ENCODE measurements at places on chromosomes 11 and 22. TPM values are rescaled to one million over a fixed set of nuclear protein-coding genes. Genes with fewer than 3 reads are reported as not detected.

FIBIN gene
- not detected for total RNA-seq

SLC37A2 gene
- 1.8 TPM for total RNA-seq

DNA sequence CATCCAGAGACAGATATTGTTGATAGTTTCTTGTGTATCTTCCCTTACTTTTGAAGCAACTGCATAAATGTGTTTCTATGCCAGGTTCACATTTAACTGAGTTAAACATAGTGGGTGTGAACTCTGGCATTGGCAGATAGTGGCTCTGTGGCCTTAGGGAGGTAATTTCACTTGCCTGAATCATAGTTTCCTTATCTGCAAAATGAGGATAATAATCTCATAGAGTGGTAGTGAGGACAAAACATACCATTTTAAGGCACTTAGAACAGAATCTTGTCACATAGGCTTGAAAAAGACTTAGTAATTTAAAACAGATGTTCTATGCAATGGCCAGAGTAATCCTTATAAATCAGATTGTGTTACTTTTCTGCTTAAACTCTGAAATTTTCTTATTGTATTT, 56.4 kb upstream of the SYN3 start:
- DNase-seq = no peak

HEPN1 gene
- total RNA-seq = not detected

GRCh38 chr22:19928207-19928606, 13.4 kb upstream of the COMT start:
- no peak for DNase-seq

LAYN gene
- total RNA-seq = 6.3 TPM

FREY1 gene
- 0.64 TPM for total RNA-seq

- no peak for DNase-seq
These were observed 23.8 kb downstream of the MRPL23 start for GRCh38 chr11:1970956-1971355.

- no peak for DNase-seq
These were observed 3.5 kb upstream of the MRPL48 start for GRCh38 chr11:73784080-73784634.

DNA sequence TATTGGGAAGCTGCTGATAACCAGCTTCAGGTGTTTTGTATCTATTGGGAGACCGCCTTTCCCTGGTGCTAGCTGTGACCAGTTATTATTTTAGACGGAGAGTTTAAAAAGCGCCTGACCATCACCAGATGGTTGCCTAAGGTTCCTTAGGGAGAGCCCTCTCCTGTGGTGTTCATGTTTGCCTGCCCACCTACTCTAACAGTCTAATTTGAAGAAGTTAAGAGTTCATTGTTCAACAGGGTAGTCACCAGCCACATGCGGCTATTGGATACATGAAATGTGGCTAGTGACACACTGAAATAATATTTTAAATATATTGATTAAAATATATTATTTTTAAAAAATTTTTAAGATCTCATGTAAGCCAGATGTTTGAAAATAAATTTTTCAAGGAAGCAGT, 71.3 kb upstream of the SLN start:
- DNase-seq = no peak

GRCh38 chr22:27679176-27679575, 122.4 kb downstream of the MN1 start:
- no peak for DNase-seq

- DNase-seq = no peak
These were observed 1054.7 kb upstream of the CNTN5 start for GRCh38 chr11:97965849-97966646.

DNA sequence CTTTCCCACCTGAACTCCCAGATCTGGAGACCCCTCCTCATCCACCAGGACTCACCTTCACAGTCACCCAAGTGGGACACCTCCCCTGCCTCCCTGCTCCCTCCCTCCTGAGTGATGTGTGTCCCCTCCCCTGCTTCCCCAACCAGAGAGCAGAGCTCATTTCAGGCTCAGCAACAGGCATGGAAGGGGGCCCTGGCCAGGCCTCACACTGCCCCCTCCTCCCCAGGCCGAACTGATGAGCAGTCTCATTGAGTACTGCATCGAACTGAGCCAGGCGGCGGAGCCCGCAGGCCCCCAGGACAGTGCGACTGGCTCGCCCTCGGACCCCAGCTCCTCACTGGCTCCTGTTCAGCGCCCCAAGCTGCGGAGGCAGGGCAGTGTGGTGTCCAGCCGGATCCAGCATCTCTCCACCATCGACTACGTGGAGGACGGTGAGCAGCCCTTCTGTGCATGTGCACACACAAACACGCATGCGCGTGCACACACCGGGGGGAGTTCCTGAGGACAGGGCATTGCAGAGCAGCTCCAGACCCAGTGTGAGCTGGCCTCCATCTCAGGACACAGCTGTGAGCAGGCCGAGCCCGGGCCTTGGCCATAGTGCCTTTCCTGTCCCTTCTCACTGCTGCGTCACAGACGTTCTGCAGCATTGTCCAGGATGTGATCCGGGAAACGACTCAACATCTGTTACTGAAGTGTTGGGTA, 17.8 kb upstream of the NEAT1 start:
- no peak for DNase-seq

CCDC188 gene
- total RNA-seq = not detected

DNA sequence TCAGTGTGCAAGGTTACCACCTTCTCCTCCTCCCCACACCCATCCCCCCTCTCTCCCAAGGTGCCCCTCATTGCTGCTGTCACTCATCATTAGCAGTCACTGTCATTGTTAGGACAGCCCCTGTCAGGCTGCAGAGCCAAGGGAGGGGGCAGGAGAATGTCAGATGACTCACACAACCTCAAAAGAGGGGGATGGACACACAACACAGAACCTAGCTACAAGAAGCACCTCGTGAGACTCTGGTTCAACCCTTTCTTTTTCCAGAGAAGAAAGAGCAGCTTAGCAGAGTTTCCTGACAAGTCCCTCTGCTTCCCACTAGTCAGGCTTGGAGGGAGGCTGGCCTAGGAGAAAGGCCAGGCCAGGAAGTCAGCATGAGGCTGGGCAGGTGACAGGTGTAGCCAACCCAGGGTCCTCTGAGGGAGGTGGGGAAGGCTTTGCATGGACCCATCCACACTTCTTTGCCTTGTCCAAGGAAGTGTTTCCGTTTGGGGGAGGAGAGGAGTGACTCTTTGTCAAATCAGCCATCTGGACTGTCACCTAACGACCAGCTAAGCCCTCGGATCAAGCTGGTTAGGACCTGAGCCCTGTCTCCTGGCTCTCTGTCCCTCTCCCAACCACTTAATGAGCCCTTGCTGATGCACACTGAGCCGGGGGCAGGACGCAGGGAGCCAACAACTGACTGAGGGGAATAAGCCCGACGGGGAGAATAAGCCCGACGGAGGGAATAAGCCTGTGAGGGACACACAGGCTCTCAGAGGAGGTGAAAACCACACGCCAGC, 18.3 kb downstream of the ADORA2A start:
- DNase-seq = no peak

DNA sequence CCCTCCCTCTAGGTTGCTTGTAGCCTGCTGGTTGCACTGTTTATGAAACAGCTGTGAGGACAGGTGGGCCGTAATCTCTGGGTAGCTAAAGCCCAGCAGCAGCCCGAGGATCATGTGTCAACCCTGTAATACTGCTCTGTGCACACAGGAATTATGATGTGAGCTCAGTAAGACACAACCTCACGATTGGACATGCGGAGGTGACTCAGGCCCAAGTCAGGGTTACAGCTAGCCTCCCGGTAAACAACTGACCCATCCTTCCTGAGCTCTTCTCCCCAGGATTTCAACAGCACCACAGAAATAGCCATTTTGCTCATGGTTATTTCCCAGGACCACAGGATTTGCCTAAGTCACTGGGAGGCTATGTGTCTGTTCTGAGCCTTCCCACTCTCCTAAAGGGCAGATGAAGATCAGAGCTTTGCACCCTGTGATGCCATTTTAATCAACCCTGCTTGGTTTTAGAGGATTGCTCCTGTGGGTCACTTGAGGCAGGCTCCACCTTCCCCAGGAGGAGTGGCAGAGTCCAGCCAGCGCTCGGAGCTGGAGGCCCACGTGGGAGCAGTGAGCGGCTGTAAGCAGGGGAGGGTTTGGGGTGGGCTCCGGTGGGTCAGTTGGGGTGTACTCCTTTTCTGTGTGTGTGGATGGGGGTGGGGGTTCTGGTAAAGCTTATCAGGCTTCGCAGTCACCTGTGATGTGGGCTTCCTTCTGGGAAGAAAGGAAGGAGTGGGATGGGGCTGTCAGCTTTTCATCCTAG, at the start of gene AMPD3:
TSS of gene AMPD3 (plus strand) at position 387 of the 754 bp plus-strand sequence. CDS start 6,256 bp downstream, outside the sequence.
- peak; percentile 80 for DNase-seq

DNA sequence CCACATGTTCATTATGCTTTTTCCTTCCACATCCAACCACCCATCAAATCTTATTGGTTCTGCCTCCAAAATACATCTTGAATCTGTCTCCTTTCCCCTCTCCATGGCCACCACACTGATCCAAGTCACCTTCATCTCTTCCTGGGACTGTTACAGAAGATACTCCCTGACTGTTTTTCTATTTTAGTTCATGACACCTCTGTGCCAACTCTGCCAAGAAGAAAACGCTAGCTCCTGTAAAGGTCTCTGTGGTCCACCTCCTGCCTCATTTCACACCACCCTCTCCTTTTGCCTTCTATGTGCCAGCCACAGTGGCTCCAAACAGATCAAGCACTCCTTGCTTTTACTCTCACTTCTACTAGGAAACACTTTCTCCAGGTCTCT, 58.9 kb upstream of the CLTCL1 start:
- no peak for DNase-seq

NNMT gene
- total RNA-seq = not detected

FXYD2 gene
- 4.8 TPM for total RNA-seq

OSM gene
- 16.1 TPM for total RNA-seq

MYEOV gene
- total RNA-seq = not detected

TTLL12 gene
- total RNA-seq = 75.0 TPM

ME3 gene
- total RNA-seq = 5.5 TPM

GRCh38 chr11:10619131-10619680, 50.7 kb upstream of the LYVE1 start:
- no peak for DNase-seq

DNA sequence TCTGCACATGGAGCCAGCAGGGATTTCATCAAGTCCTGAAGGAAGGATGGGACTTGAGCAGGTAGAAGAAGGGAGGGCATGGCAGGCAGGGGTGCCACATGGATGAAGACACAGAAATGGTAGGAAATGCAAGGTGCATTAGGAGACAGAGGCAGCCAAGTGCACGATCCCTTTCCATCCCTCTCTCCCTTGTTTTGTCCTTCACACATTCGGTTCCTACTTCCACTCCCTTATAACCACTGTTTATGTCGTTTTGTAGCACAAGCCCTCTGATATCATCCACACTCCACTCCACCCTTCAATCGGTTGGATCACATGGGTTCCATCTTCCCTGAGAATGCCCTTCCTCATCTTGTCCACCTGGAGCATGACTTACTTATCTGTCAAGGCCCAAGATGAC, 35.2 kb downstream of the IFT27 start:
- no peak for DNase-seq

DNA sequence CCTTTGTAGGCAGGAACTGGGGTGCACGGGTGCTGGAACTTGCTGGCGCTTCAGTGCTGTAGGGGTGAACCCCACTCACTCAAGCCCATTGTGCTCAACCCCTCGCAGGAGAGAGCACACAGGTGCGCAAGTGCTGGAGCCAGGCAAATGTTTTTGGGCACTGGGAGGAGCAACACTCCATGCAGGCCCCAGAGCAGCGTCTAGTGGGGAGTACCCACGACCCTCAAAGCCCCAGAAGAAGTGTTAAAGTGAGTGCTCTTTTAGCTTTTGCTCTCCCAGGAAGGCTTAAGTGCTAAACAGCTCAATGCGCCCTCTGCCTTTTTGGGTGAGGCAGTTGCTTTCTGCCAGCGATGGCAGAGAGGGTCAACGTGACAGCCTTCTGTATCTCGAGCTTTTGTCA, 282.2 kb upstream of the ARHGAP42 start:
- DNase-seq = no peak

OR52N4 gene
- 0.41 TPM for total RNA-seq

All from activated naive CD4-positive, alpha-beta T cell treated with anti-CD3 and anti-CD28 coated beads, Interleukin-2, amount 50 U/mL, for 72 hours (primary cell).